IMR-90 (cell line): ENCODE measurements at places on chromosomes 16 and 17.

DNA sequence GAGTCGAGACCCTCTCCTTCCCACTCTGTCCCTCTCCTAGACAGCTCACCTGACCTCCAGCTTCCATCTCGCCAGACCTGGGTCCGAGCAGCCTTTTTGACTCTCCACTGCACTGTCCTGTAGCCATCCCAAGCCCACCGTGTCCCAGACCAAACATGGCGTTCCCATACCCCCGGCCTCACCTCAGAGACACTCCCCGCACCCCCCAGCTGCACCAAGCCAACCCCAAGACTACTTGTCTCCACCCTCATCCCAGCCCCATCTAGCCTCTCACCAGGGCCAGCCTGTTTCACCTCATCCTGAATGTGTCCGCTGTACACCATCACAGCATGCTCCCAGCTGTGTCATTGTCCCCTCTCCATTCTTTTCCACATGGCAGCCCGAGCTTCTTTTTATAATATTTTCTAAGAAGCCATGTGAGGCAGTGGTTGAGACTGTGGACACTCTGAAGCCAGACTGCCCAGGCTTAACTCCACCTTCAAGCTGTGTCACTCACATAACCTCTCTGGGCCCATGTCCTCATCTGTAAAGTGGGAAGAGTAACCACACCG, 1.5 kb downstream of the MYO15A start:
- no peak for DNase-seq

DNA sequence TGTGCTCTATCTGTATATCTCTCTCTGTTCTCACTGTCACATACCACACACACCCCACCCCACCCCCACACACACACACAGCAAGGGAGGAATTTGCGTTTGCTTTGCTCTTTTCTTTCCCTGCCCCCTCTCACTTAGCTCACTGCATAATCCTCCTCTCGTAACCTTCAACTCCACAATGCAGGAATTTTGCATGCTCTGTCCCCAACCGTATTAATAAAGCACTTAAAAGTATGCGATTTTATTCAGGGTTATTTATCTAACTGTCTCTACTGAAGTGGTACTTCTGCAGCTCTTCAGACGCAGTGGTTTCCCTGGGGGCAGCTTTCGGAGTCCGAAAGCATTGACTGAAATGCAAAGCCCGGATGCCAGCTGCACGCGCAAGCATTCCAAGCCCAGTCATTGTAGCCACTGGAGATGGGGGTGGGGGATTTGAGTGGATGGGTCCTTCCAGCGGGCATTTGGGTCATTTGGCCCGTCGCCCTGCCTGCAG, 105.4 kb upstream of the RBFOX1 start:
- DNase-seq = no peak

DNA sequence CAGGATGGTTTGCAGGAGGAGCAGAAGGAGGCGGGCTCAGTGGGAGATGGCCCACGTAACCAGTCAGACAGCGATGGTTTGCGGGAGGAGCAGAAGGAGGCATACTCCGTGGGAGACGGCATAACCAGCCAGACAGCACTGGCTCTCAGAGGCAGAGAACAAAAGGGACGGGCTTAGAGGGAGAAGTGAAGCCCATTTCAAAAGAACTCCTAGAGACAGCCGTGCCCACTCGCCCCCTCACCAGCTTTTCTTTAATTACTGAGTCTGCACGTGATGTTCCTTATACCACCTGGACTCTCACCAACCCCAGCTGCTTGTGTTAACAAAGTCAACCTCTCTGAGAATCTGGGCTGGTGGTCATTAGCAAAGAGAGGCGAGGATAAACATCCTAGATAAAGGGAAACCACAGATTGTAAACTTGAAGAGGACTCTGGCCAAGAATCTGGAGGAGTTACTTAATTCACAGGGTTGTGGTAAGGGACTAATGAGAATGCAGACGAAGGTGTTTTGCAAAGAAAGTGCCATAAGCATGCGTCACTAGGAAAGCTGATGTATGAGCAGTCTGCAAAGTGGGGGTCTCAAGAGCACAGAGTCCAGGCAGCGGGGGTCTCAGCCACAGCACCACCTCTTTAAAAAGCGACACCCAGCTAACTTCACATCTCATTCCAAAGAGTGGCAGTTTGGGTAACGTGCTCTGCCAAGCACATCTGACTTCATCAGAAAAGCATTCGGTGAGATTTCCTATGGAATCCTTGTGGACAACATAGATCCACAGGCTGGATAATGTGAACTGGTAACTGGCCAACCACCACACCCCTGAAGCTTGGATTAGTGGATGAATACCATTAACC, 51.7 kb downstream of the NXN start:
- DNase-seq = peak; percentile 97

GRCh38 chr16:51146256-51146924, 4.7 kb downstream of the SALL1 start:
- peak; percentile 75 for DNase-seq

DNA sequence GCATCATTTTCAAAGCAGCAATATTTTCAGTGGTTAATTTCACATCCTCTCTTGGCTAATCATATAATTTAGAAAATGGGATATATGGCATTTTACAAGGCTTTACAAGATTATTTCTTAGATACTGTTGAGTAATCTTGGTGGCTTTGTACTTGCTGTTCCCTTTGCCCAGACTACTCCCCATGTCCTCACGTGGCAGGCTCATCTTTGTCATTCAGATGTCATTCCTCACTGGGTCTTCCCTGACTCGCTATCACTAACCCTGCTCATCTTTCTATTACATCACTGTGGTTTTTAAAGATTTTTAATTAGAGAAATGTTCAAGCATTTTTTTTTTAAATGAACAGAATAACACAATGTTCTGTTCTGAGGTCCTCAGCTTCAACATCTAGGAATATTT, 240.0 kb upstream of the IRX5 start:
- DNase-seq = no peak

GRCh38 chr17:42342242-42343008, 45.8 kb downstream of the STAT3 start:
- DNase-seq = peak; percentile 71

GRCh38 chr17:42760652-42761581, at the start of gene RAMP2:
Gene RAMP2 (plus strand): TSS chr17:42761227. CDS start chr17:42761262, 35 bp downstream.
- no peak for DNase-seq

DNA sequence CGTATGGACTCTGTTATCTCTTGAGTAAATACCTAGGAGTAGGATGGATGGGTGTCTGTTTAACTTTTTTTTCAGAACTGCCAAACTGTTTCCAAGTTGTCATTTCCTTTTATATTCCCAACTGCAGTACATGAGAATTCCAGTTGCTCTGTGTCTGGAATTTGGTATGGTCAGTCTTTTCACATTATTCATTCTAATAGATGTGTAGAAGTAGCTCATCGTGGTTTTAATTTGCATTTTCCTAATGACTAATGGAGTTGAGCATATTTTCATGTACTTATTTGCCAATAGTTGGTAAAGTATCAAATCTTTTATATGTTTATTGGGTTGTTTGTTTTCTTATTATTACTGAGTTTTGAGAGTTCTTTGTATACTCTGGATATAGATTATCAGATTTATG, 27.0 kb downstream of the MRTFB start:
- DNase-seq = no peak

GRCh38 chr16:58243528-58244004, 45.7 kb upstream of the CSNK2A2 start:
- DNase-seq = no peak

DNA sequence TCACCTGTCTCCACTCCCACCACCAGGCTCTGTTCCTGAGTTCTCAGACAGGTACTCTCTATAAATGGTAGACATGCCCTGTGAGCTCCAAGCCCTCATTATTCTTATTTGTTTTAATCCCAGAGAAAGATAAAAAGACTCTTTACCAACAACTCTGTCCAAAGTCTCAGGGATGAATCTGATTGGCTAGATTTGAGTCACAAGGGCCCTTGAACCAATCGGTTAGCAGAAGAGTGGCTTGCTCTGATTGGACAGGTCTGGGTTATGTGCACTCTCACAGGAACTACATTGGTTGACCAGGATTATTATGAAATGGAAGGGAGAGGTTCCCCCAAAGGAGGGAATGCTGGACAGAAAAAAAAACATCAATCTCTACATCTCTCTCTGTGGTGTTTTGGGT, 7.5 kb downstream of the COTL1 start:
- DNase-seq = no peak
